Activated CD4-positive, alpha-beta T cell treated with anti-CD3 and anti-CD28 coated beads, Interleukin-2, Interleukin-4, amounts not matched to agents 100 ng/mL and 50 ng/mL, durations not matched to agents 16 hours and 8 hours (primary cell): ENCODE measurements at places on chromosomes 11 and 22.

DNA sequence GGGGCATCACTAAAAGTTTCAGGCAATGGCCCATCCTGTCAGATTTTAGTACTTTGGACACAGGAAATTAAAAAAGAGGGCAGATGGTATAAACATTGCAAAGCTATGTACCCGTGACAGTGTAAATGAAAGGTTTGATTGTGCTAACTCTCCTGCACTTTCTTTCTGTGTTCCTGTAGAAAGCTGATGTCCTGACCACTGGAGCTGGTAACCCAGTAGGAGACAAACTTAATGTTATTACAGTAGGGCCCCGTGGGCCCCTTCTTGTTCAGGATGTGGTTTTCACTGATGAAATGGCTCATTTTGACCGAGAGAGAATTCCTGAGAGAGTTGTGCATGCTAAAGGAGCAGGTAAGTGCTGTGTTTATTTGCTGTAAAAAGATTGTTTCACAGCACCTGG lies 10.3 kb downstream of the CAT start:
- peak; percentile 15 for DNase-seq

GRCh38 chr11:48052183-48053044 lies 72.1 kb downstream of the PTPRJ start:
- DNase-seq: no peak

GRCh38 chr11:105781807-105782206 lies 171.9 kb downstream of the GRIA4 start:
- no peak for DNase-seq

DNA sequence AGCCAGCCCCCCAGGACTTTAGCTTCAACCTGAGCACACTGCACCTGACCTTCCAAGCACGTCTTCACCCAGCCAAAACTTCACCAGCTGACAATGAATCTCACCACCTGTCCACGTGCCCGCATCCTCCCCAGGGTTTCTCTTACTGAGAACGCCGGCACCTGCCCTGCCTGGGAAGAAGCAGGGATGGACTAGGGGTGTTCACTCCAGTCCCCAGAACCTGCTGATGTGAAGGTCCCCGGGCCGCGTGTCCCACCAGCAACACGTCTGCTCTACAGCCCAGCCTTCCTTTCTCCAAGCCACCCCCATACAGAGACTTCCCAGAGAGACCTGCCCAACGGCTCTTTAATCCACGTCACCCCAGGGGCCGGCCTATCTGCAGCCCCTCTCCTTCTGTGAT lies 12.8 kb downstream of the CPT1A start:
- no peak for DNase-seq

DNA sequence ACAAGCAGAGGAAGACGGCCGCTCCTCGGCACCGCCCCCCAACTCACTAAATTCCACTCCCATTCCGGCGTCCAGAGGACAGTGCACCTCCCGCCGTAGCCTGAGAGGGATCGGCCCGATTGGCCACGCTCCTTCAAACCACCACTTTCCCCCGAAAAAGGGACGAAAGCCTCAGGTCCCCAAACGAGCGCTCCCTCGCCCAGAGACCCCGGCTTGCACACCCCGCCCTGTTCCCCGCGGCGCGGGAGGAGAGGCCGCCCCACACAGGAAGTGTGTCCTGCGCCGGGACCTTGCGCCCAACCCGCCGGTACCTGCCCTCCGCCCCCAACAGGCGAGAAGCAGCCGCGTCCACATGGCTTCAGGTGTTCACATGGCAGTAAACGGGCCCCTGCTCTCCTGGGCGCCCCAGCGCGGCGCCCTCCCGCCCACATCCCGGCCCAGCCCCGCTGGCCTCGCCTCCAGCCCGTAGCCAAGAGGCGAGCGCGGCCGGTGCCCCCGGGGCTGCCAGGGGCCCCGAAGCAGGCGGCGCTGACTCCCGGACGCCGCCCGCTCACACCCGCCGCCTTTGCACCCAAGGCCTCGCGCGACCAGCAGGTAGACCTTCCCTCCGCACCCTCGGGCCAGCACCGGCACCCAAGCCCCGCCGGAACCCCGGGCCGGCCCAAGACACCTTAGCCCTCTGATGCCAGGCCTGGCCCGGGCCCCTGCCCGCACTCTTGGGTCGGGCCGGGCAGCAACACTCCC lies 849 bp downstream of the TCF20 start:
- peak; percentile 75 for DNase-seq

- DNase-seq: no peak
These were observed 23.7 kb upstream of the PDE3B start for GRCh38 chr11:14619603-14620531.

GRCh38 chr11:120041625-120042024 lies 96.3 kb downstream of the TRIM29 start:
- no peak for DNase-seq

- no peak for DNase-seq
These were observed 1389.2 kb downstream of the TBC1D22A start for GRCh38 chr22:48151641-48152040.

DNA sequence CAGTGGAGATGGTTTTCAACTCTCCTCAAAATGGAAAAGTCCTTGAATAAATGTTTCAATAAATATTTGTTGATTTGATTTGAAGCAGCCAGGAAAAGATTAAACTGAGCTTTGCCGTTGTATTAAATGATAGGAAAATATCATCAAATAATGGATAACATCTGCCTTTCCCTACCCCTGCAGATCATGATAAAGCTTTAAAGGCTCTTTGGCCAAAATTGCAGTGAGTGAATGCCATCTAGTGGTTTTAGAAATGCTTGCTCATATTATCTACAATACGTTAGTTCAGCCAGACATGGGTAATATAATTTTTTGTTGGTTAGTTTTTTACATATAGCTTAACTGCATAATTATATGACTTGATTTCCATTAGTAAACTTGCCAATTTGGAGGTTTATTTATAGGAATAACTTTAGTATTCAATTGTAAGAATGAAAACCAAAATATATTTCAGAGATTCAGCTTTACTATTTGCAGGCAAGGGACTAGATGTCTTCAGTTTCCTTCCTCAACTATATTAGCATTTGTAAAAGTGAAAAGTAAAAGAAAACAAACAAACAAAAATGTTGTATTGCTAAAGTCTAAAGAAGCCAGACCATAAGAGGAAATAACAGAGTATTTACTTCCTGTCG lies 159.2 kb downstream of the MSANTD4 start:
- DNase-seq: peak; percentile 26

DNA sequence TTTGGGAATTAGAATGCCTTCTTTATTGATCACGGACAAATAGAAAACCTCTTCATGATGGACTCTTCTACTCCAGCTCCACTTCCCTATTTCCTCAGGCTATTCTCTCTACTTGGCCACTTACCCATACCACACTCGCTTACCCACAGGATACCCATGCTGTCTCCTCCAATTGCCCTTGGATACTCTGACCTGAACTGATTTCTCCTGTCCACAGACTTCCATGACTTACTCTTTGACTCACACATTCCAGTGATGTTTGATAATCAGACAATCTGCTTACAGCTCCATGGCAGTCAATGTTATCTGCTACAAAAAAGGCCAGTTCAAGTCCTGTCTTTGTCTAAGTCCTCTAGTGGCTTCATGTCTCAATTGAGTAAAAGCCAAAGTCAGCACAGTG lies 292.0 kb upstream of the CTSC start:
- DNase-seq: no peak

DNA sequence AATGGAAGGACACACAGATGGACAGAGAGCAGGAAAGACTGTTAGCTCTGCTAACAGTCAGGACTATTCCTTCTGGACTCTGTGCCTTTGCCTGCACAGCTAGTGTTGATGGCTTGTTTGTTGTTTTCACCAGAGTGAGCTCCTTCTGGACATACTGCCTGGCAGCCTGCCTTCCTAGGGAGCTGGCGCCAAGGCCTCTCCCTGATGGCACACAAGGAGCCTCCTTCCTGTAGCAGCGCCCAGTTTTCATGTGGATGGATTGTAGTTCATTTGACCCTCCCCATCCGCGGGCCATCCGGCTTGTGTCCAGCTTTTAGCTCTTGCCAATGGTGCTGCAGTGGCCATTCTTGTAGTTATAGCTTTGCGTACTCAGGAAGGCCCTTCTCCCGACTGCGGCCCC lies 16.6 kb upstream of the BCR start:
- DNase-seq: no peak

GRCh38 chr11:76140912-76141574 lies 65.3 kb downstream of the WNT11 start:
- DNase-seq: no peak

GRCh38 chr11:20611445-20611844 lies 12.0 kb downstream of the SLC6A5 start:
- no peak for DNase-seq

DNA sequence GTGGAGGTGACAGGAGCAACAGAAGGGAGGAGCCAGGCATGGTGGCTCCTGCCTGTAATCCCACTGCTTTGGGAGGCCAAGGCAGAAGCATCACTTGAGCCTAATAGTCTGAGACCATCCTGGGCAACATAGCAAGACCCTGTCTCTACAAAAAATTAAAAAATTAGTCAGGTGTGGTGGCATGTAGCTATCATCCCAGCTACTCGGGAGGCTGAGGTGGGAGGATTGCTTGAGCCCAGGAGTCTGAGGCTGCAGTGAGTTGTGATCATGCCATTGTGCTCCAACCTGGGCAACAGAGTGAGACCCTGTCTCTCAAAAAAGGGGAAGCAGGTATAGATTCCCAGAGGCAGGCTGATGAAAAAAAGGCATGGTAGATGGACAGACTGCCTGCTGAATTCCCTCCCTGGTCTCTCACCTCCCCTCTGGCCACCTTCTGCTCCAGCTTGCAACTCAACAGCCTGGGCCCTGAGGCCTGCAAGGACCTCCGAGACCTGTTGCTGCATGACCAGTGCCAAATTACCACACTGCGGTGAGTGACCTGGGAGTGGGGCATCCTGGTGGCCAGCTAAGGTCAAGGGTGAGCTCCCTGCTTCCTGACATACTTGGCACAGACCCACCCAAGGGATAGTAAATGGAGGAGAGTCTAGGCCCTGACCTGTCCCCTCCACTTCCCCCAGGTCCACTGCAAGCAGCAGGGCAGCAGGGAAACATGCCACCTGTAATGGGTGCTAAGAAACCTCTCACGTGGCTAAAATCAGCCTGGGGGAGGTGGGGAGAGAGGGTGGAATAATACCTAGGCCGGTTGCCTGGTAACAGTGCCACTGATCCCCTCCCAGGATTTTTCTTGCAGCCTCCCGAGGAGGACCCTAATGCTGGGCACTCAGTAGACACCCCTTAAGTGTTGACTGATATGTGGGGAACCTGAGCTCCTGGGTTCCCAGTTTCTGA lies 4.3 kb upstream of the NHERF4 start:
- no peak for DNase-seq

DNA sequence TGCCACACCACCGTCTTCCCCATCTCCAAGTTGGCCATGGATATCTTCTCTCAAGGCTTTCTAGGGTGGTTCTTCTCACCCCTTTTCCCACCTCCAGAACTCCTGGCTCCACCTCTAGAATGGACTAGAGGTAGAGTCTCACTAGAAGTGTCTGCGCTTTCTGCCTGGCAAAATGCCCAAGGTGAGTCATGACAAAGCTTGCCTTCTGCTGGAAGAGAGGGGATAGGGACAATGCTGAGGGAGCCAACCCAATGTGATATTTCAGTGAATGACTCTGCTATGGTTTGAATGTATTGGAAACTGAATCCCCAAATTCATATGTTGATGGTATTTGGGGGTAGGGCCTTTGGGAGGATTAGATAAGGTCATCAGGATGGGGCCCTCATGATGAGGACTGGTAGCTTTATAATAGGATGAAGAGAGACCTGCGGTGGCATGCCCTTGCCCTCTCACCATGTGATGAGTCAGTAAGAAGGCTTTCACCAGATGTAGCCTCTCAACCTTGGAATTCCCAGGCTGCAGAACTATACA lies 4.1 kb upstream of the CD82 start:
- DNase-seq: no peak

DNA sequence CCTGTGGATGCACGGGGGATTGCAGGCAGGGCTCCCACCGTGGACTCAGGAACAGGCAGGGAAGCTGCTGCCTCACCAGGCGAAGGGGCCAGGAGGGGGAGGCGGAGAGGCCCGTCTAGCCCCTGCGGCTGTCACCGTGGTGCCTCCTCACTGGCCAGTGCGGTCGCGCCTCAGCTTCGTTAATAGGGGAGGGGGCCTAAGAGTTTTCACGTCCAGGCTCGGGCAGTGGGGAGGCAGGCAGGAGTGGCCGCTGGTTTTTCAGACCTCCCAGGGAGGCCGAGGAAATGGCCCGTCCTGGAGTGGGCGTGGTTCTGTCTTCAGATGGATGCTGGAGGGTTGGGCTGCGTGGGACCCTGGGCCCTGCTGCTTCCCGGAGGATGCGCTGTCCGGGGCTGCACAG lies 91.1 kb upstream of the B3GAT1 start:
- DNase-seq: no peak

DNA sequence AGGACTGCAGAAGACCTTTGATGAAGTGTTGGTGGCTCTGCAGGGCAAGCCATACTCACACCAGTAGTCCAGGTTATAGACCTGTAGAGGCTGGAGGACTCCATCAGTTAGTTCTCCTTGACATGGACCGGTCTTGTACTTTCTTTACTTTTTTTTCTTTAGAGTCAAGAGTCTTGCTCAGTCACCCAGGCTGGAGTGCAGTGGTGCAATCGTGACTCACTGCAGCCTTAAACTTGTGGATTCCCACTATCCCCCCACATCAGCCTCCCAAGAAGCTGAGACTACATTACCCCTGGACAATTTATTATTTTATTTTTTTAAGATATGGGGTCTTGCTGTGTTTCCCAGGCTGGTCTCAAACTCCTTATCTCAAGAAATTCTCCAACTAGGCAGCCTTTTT lies 49.6 kb upstream of the E2F8 start:
- DNase-seq: no peak

DNA sequence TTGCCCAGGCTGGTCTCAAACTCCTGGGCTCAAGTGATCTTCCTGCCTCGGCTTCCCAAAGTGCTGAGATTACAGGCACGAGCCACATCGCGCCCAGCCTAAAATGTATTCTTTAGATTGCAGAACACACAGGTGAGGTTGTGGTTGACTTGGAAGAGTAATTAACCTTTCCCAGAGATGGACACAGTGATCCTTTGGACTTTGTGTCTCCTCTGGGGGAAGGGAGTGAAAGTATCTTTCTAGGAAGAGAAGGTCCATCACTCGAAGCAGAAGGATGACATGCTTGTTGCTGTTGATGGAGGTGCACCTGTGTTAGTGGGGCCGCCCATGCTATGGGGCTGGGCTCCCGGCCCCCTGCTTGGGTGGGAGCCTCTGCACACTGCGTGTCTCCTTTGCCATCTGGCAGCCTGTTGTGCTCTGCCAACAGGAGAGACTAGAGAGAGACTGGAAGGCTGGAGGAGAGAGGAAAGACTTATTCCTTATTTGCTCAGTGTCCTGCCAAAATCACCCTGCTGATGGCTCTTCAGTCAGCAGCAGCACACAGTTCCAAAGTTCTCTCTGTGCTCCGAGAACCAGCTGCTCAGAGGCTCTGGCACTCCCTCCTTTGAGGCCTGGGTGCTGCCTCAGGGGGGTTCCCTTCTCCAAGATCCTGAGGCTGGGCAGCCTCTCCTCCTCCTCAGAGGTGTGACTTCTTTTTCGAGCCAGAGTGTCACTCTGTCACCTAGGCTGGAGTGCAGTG lies 33.1 kb upstream of the CYB5R3 start:
- no peak for DNase-seq

GRCh38 chr11:27328614-27329013 lies 34.4 kb downstream of the CCDC34 start:
- DNase-seq: no peak
